Sciatic nerve (tissue), 2 donors: ENCODE measurements at places on chromosomes 6 and 20. TPM values are rescaled to one million over a fixed set of nuclear protein-coding genes. Genes with fewer than 3 reads are reported as not detected.

DNA sequence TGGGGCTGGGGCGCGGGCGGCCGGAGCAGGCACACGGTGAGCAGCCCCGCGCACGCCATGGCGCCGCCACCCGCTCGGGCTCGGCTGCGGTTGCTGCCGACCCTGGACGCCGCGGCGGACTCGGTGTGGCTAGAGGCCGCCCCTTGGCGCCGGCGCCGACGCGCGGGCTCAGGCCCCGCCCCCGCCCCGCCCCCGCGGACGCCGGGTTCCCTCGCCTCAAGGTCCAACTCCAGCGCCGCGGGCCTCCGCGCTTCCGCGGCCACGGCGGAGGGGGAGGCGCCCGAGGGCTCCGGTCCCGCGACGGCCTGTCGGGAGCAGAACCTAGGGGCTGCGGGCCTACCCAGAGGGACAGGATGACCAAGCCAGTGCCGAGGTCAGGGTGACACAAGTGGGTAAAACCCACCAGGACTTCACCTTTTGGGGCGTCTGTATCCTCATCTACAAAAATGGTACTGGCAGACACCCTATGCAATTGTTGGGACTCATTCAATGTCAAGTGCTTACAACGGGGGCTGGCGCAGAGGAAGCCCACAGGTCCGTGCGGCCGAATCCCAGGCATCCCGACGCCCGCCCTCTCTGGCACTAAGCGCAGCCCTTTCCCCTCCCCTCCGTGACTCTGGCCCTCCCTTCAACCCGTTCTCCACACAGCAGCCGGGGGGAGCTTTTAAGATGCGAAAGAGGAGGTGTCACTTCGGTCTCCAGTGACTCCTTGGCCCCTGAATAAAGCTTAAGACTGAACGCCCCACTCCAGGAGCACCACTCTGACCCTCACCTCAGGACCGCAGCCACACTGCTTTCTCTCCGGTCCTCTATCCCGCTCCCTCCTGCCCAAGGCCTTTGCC, at the start of gene NECAB3:
Gene NECAB3, minus strand, starts transcription at position 135 of the 842 bp plus-strand sequence. Its CDS starts 76 bp downstream, at position 59.
- peak; percentile 90 for DNase-seq

DNA sequence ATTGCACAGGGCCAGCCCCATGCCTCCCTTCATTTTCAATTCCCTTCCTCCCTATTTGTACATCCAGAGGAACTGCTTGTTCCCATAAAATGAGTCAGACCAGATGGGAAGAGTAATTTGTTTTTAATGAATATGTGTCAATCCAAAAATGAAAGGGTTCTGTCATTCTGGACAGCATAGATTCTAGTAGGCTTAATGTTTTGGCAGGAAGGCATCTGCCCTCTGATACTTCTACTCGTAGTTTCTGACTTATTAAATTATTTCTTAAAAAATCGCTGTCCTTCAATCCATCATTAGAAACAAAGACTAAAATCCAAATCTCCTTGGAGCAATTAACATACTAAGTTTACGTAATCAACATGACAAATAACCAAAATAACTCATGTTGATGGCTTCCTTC, 665.5 kb downstream of the TENT5A start:
- no peak for DNase-seq

- no peak for DNase-seq
These were observed 582.2 kb upstream of the FLRT3 start for GRCh38 chr20:14919501-14920081.

Gene RCAN2
- 14.8 TPM for total RNA-seq

Gene TUBB1
- 1.0 TPM for total RNA-seq

Gene GMNN
- total RNA-seq, result 10.9 TPM
